C1 segment of cervical spinal cord (tissue), 14 donors: ENCODE measurements at places on chromosomes 4 and X.

GRCh38 chr4:44668526-44668925 is 9.7 kb upstream of the GUF1 start:
- DNase-seq, result no peak

DNA sequence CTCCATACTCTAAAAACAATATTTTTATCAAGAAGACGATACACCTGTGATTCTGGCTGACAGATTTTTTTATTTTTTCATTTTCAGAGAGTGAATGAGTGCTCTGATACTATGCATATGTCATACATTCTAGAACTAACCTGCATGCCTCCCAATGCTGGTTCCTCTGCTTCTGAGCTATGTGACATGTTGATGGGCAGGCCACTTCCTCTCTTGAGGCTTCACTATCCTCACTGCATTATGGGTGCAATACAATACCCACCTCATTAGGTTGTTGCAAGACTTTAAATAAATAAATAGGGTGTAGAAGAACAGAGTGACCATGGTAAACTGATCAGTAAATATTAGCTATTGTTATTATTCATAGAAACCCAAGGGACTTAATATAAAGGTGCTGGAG is 408.3 kb downstream of the HNRNPD start:
- no peak for DNase-seq

DNA sequence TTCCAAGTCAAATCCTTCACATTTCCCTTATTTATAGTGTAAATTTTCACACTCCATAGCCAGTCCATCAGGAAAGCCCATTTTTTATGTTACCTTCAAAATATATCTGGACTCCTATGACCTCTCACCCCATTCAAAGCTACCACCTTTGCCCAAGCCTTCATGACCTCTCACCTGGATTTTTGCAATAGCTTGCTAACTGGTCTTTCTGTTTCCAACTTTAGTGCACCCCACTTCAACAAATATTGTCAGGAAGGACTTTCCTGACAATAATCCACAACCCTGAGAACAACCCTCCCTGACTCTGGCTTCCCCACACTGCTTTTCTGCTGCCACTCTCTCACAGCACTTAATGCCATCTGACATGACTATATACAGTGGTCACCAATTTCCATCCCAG is 33.4 kb downstream of the ASIC5 start:
- no peak for DNase-seq

DNA sequence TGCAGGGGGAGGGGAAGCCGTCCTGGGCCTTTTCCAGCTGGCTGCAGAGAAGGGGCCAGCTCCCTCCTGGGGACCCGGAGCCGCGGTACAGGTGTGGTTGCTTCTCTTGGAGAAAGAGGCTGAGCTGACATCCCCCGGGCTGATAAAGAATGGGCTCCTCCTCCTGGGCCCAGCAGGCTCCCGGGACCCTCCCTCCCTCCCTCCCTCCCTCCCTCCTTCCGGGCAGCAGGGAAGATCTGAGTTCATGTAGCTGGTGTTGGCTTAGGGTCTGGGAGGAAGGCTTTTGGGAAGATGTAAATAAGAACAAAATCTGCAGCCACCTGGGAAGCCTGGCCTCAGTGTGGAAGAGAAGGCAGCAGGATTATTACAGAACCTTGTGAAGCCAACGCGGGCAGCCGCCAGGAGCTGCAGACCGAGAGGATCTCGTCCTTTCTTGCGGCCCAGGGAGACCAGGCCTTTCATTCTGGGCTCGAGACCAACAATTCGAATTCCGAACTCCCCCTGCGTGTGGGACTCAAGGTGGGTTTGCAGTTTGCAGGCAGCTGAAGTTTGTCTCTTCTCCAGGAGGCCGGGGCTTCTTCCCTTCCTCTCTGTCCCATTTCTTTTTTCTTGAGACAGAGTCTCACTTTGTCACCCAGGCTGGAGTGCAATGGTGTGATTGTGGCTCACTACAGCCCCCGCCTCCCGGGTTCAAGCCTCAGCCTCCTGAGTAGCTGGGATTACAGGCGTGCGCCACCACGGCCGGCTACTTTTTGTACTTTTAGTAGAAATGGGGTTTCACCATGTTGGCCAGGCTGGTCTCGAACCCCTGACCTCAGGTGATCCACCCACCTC is at the start of gene PLCXD1:
PLCXD1 (plus strand) TSS at position 216 of the 834 bp plus-strand sequence. CDS start 2,807 bp downstream, outside the sequence.
- no peak for DNase-seq

DNA sequence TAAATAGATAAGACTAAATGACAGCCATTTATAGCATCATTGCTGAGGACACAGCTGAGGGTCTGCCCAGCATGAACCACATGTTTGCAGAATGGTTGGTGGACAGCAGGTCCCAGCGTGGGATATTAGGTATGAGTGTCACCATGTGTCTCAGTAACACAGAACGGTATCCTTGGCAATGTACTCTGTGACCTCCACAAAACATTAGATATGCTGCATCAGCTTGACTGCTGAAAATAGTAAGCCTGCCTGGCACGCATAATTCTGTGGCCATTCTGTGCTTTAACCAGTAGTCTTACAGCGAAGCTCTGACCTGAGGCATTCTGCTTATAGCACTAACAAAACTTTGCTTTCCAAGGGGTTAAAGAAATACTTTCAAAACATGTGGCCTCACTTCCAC is 32.0 kb downstream of the LIMCH1 start:
- DNase-seq, result no peak
